ENCODE measurements at places on chromosomes 4 and X.

GRCh38 chr4:82429728-82430192 is 502 bp downstream of the HNRNPDL start:
- no peak for DNase-seq

DNA sequence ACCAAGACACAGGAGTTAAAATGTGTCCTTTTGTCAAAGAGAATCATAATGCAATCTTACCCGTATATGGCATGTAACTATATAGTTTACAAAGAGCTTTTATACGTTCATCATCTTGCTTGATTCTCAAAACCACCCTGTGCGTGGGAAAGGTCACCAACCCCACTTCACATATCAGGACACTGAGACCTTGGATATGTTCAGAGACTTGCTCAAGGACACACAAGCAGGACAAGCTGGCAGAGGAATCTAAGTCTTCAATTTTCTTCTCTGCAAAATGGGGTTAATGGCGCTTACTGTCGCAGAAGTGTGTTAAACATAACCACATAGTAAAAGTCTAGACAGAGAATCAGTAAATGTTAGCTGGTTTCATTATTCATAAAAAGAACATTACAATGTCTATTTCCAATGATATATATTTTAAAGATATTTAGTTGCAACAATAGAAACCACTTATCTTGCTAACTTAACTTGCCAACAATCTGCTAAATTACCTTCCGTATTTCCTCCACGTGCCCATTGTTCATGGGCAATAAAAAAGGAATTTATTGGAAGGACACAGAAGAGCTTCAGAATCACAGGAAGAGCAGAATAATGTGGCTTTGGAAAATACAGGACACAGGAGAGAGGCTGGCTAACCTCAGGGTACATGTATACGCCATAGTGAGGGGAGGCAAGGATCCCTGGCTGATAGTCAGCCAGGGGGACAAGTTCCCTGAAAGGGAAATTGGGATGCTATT is 64.6 kb upstream of the TAPT1 start:
- no peak for DNase-seq

DNA sequence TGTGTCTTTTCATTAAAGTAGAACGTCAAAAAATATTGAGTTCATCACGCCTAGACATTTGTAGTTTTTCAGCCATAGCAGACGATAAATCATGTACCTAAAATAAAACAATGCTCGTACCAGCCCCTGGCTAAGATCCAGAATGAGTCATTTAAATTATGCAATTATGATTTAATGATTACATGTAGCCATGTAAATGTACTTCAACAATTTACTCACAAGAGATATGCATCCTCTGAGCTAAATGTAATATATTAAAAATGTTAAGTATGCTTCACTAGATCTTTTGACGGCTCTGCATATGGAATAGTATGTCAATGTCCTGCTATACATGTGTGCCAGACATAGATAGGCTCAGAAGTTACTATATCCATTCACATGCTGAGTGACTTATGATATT is 1077.8 kb downstream of the ARAP2 start:
- DNase-seq: no peak

GRCh38 chr4:123997776-123998449 is 601.3 kb downstream of the SPRY1 start:
- DNase-seq: no peak

GRCh38 chrX:129736491-129736890 is 2.3 kb upstream of the XPNPEP2 start:
- DNase-seq: no peak

DNA sequence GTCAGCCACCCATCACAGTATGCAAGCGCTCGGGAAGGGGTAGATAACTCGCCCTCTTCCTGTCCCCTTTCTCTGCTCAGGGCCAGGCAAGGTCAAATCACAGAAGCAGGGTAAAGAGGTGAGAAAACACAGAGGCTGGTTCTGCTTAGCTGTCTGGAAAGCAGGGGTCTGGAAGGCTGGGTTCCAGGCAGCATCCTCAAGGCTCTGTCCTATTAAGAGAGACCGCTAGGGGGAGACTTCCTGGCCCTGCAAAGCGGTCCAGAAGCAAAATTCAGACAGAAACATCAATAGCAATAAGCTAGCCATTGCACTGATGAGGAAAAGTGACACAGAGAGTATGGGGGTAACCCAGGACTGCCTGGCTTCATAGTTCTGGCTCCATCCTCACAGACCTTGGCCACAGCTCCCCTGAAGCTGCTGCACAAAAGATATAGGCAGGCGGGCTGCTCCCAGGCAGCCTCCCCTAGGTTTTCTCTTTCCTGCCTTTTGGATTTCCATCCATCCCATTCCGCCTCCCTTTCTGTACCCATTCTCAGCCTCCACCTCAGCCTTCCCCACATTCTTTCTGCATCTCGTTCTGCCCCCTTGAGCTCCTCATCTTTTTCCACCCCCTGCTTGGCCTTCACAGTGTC is 308.5 kb downstream of the EVC2 start:
- DNase-seq: no peak

DNA sequence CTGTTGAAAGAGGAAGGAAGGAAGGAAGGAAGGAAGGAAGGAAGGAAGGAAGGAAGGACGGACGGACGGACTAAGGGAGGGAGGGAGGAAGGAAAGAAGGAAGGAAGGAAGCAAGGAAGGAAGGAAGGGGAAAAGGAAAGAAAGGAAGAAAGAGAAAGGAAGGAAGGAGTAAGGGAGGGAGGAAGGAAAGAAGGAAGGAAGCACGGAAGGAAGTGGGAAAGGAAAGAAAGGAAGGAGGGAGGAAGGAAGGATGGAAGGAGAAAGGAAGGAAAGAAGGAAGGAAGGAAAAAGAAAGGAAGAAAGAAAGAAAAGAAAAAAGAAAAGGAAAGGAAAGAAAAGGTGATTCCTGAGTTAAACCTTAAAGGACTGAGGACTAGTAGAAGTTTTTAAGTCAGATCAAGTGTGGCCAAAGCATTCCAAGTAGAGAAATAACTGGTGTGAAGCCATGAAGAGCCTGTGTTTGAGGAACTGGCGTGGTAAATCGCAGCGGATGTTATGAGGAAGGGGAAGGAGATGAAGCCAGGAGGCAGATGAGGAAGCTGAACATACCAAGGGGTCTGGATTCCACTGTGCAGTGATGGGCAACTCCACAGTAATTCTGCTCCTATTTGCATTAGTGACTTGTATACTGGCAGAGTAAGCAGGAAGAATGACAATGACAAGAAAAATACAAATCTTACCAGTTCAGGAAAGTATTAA is 163.5 kb downstream of the MGST2 start:
- DNase-seq: no peak
